ENCODE measurements at places on chromosomes 2 and 18.

- DNase-seq = no peak
These were observed 25.4 kb upstream of the MGAT5 start for GRCh38 chr2:134228493-134228903.

GRCh38 chr2:42386682-42387081, 25.7 kb upstream of the COX7A2L start:
- DNase-seq = no peak

DNA sequence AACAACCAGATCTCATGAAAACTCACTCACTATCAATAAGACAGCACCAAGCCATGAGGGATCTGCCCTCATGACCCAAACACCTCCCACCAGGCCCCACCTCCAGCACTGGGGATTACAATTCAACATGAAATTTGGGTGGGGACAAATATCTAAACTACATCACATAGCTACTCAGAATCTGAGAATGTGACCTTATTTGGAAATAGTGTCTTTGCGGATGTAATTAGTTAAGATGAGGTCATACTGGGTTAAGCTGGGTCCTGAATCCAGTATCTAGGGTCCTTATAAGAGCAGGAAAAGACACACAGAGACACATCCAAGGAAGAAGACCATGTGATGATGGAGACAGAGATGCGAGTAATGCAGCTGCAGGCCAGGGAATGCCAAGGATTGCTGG, 27.5 kb upstream of the REEP1 start:
- DNase-seq = no peak

DNA sequence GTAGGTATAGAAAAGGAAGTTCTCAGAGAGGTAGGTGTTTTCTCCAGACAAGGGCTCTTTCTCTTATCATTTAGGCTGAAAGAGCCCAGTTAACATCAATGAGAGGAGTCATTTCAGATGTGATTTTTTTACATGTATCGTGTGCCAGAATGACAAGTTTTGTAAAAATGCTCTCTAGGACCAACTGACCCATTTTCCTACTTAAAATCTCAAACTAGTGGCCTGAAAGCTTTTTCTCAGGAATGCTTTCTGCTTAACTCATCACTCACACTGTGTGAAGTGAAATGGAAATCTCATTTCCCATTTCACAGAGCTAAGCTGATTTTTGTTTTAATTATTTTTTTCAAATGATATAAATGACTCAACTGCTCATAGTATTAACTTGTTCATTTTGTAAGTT, 128.7 kb upstream of the CYP26B1 start:
- DNase-seq = no peak

DNA sequence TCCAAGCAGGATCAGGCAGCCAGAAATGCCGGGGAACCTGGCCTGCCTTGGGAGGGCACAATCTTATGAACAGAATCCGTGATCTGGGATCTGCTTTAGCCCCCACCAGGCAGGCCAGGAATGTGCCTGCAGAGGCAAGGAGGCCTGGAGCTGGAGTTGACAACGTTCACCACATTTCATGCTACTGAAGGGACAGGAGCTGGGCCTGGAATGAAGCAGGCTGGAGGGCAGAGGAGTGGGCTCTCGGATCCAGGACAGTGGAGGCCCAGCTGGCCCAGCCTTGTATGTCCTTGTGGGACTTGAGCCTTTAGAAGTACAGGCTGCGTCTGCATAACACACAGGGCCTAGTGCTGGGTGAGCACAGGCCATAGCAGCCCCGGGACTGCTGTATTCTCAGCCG, 91.8 kb downstream of the KLHL29 start:
- no peak for DNase-seq

- DNase-seq = no peak
These were observed 13.8 kb downstream of the RRM2 start for GRCh38 chr2:10136101-10136934.

GRCh38 chr2:237581751-237582746, 8.5 kb downstream of the RAB17 start:
- DNase-seq = no peak

- no peak for DNase-seq
These were observed 73.6 kb downstream of the LYPD6B start for GRCh38 chr2:149112068-149112467.

DNA sequence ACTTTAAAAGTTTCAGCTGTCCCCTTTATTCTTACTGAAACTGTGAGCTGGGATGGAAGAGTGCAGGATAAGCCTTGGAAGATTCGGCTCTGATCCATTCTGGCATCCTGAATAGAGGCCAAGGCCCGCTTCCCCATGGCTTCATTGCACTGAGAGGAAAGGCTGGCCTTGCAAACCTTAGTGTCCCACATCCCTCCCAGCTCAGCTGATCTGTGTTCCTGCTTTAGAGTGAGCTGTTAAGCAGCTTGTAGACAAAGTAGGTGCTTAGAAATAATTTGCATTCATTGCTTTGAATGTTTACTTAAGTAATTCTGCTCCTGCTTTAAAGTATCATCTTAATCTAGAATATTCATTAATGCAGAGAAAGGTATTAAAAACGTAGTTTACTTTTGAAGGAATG, 169.6 kb upstream of the BOD1L2 start:
- DNase-seq = no peak

DNA sequence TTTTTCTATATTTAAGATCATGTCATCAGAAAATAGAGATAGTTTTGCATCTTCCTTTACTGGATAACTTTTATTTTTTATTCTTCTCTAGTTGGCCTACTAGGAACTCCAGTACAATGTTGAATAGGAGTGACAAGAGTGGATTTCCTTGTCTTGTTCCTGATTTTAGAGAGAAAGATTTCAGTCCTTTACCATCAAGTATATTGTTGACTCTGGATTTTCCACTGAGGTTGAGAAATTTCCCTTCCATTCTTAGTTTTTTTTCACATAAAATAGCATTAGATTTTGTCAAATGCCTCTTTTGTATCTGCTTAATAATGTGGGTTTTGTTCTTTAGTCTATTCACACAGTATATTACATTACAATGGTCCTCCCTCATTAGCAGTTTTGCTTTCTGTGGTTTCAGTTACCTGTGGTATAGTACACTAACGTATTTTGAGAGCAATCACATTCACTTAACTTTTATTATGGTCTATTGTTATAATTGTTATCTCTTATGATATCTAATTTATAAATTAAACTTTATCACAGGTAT, 105.5 kb downstream of the THADA start:
- DNase-seq = no peak

- DNase-seq = no peak
These were observed 138.9 kb upstream of the DCC start for GRCh38 chr18:52200921-52201663.

DNA sequence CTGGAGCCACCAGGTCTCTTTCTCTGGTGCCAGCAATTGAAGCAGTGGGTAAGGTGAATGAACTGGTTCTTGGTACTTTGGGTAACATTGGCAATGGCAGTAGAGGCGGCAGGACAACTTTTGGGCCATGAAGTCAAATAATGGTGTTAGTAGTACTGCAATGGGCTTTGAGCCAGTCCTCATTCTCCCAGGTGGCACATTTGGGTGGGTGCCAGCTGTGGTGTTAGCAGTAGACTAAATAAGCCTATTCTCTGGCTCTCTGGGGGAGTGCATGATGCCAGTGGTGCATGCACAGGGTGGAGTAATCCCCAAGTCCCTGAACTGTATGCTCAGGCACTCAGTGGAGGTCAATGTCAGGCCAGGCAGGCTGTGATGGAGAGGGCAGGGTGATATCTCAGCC, 120.2 kb upstream of the LRRTM4 start:
- DNase-seq = no peak

DNA sequence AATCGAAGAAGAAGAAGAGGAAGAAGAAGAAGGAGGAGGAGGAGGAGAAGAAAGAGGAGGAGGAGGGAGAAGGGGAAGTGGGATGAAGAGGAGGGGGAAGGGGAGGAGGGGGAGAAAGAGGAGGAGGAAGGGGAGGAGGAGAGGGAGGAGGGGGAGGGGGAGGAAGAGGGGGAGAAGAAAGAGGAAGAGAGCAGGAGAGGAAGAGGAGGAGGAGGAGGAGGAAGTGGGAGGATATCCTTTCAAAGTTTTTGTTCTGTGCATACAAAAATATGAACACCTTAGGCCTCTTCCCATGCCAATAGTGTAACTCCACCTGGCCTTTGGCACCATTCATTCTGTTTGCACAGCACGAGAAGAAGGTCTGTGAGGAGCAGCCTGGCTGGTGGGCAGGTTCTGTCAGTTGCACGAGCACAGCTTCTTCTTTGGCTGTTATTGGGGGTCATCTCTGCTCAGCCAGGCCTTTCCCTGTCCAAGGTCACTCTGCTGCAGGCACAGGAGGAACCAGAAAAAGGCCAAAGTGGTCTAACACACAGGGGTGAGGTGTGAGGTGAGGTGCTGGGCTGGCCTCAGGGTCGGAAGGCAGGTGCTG, 25.8 kb upstream of the PLB1 start:
- no peak for DNase-seq

DNA sequence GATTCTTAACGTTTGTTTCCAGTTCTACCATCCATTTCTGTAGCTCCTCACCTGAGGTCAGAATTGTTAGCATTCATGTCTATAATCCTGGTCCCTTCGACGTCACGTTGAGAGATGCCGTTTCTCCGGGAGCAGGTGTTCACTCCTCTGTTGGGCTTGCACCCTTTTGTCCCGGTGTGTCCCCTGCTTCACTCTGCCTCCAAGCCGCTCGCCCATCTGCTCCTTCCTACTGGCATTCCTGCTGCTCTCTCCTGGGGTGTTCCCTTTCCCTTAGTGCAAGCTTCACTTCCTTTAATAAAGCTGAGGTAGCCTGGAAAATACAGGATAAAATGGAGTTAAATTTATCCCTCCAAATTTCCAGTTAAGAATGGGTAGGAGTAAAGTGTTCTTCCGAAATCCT, 61.9 kb upstream of the CABYR start:
- DNase-seq = no peak

DNA sequence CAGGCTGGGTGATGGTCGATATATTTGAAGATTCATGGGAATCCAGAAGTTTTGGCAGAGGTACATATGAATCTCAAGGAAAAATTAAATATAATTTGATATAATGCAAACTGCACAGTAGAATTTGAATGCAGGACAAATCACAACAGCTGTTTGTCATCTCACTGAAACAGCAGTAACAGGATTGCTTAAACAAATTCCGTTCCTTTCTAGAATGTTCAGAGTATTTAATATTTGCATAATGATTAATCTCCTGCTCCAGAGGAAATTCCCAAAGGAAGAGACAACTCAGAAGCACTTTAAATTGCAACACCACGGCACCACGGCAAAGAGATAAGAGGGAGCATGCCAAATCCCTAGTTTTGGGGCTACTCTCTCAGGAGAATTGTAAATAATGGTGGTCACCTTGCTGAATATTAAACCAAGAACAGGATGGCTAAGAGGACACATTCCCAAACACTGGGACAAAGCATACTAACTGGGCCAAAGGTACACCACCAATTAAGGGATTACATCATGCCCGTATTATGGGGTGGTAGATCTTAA, 67.8 kb upstream of the MAP4K3 start:
- no peak for DNase-seq

DNA sequence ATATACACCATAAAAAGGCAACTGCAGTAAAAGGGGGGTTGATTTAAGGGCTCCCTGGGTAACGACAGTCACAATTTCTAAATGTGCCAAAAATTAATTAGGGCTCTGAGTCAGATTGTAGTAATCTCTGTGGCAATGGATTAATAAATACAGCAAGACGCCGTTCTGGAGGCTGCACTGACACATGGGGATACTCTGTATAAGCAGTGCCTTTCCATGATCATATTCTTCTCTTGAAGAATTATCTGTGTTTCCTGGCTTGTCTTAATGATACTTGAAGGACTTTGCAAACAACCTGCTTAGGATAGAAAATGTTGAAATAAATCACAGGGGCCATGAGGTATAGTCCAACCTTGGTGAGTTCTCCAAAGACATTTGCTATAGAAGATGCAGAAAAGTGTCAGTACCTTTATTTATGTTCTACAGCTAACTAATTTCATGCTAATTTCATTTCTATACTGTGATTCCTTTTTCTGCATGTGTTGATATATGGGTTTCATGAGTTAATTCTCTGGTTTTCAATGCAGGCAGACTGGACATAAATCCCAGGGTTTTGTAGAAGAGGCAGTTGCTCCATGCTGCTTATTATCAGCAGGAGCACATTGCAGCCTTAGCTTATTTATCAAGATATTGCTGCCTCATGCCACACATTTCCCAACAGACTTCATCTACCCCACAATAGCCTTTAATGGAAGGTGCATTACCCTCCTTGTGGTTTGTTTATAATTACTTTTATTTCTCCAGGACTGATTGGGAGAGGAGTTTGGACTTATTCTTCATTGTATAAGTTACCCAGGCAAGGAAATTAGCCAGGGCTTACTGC, 54.8 kb downstream of the HNMT start:
- DNase-seq = no peak

DNA sequence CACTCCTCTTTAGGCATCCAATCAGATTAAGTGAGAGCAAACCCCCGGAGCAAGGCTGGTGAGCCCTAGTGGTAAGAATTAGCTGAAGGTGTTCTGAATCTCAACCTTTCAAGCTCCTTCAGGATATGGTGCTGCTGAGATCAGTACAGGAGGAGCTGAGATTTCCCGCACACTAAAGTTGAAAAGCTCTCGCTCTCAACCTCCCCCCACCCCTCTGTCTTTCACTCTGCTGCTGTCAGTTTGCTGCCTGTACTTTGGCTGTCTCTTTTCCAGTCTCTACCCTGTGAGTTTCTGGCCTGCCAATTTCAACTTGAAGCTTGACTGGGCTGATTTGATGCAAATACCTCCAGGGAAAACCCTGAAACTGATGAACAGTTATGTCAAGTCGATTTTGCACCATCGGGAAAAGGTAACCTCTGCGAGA, 15.7 kb downstream of the ZEB2 start:
- DNase-seq = no peak

DNA sequence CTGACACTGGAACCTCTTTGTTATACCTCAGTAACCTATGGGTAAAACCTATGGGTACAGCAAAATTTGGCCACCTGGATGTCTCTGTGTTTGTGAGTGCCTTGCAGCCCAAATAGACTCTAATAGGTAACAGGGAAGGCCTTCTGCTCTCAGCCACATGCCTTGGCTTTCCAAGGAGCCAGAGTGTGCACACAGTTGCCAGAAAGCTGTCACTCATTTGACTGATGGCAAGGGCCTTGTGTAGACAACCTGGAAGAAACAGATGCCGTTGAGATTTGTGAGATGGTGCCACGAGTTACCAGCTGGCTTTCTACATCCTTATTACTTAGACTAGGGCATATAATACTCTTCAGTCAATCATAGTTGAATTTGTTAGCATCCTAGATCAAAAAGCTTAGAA, 90.1 kb upstream of the RAB12 start:
- no peak for DNase-seq

- DNase-seq = no peak
These were observed 70.8 kb upstream of the STK17B start for GRCh38 chr2:196242131-196242620.

- no peak for DNase-seq
These were observed 9.0 kb upstream of the ARHGEF4 start for GRCh38 chr2:130827502-130828251.

- no peak for DNase-seq
These were observed 124.9 kb upstream of the ETAA1 start for GRCh38 chr2:67272195-67272594.

DNA sequence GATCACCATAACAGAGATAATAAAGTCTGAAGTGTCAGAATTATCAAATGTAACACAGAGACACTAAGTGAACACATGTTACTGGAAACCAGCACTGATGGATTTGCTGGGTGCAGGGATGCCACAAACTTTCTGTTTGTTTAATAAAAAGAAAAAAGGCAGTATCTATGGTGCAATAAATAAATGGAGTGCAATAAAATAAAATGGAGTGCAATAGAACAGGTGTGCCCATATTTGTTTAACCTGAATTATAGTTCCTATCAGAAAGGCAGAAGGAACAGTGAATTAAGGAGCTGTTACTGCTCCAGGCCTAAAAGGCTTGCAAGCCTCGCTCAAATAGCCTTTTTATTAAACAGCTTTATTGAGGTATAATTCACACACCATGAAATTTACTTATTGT, 81.0 kb upstream of the KIDINS220 start:
- DNase-seq = no peak

- DNase-seq = no peak
These were observed 48.7 kb downstream of the ZBTB7C start for GRCh38 chr18:48360376-48361021.

Measured in stimulated activated CD4-positive, alpha-beta T cell treated with anti-CD3 and anti-CD28 coated beads, Interleukin-1b, Interleukin-23, amount 100 ng/mL, for 1 hour (primary cell).